Kidney tubule cell (primary cell): ENCODE measurements at places on chromosomes 1 and 21.
A peak's percentile ranks its signal among the peaks of the same experiment; 100 is the strongest.

- no peak for DNase-seq
Measured at GRCh38 chr1:198499588-198499987, 40.9 kb downstream of the ATP6V1G3 start.

- DNase-seq, result no peak
Measured at GRCh38 chr1:159200769-159201168, 3.9 kb upstream of the ACKR1 start.

DNA sequence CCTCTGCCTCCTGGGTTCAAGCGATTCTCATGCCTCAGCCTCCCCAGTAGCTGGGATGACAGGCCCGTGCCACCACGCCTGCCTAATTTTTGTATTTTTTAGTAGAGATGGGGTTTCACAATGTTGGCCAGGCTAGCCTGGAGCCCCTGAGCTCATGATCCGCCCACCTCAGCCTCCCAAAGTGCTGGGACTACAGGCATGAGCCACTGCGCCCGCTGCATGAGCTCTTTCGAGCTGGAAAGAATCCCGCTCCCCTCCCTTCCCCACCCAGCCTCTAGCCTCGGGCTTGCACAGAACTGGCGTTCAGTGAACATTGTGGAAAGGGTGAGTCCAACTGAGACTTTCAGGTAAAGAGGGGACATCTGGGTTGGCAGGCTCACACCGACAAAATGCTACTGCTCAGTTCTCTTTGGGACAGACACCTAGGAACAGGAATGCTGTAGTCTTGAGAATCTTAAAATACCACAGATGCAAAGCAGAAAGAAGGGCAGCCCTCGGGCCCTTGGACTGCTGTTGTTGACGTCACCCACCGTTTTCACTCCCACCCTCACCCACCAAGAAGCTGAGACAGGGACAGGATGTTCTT lies 9.7 kb upstream of the GNG4 start:
- no peak for DNase-seq

DNA sequence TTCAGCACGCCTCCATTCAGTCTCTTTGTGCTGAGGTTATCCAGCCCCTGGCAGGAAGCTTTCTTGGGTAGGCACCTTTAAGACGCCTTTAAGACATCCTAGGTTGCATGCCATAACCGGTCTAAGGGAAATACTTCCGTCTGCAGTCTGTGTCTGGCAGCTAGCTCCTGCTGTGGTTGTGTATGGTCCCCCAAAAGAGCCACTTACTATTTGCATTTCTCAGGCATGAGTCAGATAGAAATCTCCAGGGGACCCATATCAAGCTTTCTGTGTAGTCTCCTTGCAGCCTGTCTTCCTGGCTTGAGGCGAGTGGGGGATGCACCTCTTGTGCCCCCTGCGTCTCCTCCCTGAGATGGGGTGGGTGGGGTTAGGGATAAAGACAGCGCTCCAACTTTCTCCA lies 10.0 kb upstream of the RYR2 start:
- no peak for DNase-seq

- DNase-seq, result no peak
Measured at GRCh38 chr1:64263335-64263734, 59.9 kb downstream of the UBE2U start.

GRCh38 chr21:16347223-16347622 lies 617.4 kb downstream of the USP25 start:
- no peak for DNase-seq

DNA sequence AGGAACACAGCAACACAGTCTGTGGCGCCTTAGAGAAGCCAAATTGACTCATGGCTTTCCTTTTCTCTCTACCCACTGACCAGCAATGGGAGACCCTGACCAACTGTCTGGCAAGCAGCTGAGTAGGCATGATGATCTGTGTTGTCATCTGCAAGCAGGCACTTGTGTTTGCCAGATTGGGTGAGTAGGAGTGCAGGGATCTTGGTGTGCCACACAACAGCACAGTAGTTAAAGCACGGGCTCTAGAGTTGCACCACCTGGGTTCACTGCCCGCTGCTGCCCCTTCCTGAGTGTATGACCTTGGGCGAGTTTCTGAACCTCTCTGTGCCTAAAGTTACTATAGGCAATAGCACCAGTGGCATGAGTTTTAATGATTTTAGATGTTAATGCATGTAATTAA lies 95.7 kb upstream of the CD53 start:
- DNase-seq, result no peak

DNA sequence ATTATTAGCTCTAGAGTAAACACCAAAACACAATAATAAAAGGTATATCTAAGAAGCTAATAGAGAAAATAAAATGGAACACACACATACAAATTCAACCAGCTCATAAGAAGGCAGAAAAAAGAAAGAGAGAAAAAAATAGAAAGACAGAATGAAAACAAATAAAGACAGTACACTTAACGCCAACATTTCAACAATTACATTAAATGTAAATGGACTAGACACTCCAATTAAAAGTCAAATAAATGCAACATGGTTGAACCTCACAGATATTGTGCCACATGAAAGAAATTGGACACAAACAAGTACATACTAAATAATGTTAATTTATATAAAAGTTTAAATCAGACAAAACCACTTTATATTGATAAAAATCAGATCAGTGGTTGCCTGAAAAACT lies 56.0 kb downstream of the SLC44A5 start:
- DNase-seq, result no peak

DNA sequence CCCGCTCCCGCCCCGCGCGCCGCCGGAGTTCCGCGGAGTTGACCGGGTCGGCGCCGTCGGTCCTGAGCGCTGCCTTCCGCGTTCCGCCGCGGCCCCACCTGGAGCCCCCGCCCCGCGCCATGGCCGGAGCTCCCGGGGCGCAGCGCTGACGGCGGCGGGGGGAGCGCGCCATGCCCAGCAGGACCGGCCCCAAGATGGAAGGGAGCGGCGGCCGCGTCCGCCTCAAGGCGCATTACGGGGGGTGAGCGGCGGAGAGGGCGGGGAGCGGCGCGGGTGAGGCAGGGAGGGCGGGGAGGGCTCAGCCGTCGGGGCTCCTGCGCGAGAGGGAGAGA lies 216 bp downstream of the PRKCZ start:
- no peak for DNase-seq

GRCh38 chr1:27951396-27951795 lies 8.4 kb upstream of the XKR8 start:
- no peak for DNase-seq

- no peak for DNase-seq
Measured at GRCh38 chr1:60935599-60936110, 146.7 kb upstream of the NFIA start.

DNA sequence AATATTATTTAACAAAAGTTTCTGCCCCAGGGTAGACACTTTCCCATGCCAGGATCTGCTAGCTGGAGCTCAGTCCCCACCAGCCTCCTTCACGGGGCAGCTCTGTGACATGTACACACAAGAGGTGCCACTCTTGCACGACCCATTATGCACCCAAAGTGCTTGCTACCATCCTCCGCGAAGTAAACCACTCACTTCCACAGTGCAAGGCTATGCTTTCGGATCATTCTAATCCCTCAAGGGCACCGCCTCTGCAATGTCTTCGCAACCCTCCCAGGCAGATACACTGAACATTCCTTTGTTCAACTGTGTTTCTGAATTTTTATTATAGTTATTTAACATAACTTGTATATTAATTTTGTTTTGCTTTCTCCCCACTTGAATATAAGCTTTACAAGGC lies 303.8 kb downstream of the VAV3 start:
- no peak for DNase-seq

DNA sequence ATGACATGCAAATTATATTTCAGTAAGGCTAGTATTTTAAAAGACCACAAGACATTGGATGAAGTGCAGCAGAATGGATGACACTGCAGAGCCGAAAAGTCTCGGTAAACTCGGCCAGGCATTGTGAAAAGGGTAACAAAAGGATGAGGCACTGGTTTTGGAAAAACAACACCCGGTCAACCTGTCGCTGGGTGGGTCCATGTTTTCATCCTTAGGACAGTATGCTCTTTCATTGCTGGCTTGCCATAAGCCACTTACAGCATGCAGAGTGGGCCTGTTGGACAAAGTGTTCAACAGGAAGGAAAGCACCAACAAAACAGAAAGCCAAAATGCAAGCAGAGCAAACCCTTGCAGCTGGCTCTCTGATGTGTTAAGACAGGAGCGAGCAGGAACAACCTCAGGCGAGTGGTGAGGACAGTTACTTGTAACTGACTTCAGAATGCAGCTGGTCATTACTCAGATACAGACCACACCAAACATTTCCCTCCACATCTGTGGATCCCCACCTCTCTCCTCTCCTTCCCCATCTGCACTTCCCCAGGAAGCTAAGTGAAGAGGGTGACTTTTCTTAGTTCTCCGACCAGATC lies 2.9 kb upstream of the RCAN1 start:
- no peak for DNase-seq

GRCh38 chr1:45243476-45244343 lies 37.3 kb upstream of the ZSWIM5 start:
- DNase-seq, result no peak

DNA sequence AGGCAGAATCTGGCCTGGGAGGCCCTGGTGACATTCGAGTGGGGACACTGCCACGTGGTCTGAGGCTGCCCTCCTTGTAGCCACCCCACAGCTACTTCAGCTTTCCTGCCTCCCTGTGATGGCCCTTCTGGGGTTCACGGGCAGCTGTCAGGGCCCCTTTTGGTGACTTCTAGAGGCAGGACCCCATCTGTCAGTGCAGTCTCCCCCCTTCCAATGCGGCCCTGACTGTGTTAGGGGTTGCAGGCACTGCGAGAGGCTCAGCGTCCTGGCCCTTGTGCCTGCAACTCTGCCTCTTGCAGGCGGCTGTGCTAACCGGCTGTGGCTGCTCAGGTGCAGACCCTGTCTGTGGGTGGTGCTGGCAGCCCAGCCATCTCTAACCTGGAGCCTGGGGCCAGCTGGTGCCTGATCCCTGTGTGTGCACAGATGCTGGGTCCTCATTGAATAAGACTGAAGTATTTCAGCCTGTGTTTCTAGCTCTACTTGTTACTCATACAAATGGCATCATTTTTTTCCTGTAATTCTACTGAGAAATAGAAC lies 62.2 kb downstream of the S100B start:
- no peak for DNase-seq

GRCh38 chr21:36203603-36203889 lies 46.9 kb downstream of the DOP1B start:
- peak; percentile 91 for DNase-seq

- no peak for DNase-seq
Measured at GRCh38 chr1:117669572-117669971, 63.7 kb downstream of the TENT5C start.

- no peak for DNase-seq
Measured at GRCh38 chr1:74395571-74395970, 116.8 kb downstream of the LRRC53 start.

- no peak for DNase-seq
Measured at GRCh38 chr1:200710166-200710565, 28.5 kb upstream of the CAMSAP2 start.

DNA sequence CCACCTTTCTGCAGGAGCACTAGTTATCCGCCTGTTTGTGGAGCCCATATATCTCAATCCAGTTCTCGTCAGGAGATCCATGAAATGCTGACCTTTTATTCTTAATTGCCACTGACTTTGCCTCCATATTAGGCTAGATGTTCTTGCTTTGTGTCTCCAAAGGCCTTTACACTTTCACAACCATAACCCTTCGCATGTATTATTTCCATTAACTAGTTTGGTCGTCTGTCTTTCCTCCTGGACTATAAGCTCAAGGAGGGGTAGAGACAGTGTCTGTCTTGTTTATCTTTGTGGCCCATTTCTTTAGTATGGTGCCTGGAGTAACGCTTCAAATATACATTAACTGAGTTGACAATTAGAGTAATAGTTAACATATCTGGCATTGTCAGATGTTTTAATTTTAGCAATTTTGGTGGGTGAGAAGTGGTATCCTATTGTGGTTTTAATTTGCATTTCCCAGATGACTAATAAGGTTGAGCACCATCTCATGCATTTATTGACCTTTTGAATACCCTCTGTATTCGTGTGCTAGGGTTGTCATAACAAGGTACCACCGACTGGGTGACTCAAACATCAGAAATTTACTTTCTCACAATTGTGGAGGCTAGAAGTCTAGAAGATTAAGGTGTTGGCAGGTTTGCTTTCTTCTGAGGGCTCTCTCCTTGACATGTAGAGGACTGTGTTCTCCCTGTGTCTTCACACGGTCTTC lies 21.7 kb upstream of the IL12RB2 start:
- DNase-seq, result peak; percentile 91

GRCh38 chr1:171532520-171532919 lies 47.2 kb downstream of the PRRC2C start:
- DNase-seq, result no peak

DNA sequence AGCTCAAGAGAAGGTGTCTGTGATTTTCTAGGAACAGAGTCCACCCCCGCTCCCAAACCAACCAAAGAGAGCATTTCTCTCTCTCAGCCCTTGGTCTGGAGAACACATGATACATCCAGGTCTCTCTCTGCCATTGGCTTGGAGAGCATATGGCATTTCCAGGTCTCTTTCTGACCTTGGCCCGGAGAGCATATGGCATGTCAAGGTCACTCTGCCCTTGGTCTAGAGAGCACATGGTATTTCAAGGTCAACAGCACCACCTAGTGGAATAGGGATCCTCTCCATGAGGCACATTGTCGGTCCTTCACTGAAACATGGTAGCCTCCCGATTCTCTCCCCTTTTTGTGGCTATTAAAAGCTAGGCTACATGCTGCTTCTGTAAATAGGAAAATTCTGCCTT lies 437.7 kb upstream of the OLFM3 start:
- DNase-seq, result no peak

GRCh38 chr1:156126630-156127534 lies 12.4 kb downstream of the LMNA start:
- DNase-seq, result peak; percentile 93

DNA sequence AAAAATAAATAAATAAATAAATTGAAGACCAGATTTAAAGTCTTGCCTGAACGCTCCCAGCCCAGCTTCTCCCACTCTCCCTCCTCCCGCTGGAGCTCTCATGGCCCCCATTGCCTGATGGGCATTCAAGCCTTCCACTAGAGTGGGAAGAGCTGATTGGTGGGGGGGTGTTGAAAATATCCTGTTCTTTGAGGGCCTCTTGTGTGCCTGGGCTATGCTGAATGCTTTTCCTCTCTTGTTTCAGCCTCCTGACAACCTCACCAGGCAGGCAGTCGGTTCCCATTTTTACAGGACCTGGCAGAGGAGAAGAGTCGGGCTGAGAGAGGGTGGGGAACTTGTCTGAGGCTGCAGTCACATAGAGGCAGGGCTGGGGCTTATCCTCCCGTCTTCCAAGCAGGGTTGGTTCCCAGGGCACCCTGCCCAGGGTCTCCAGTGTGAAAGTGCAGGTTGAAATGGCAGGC lies 59.2 kb upstream of the SSBP3 start:
- no peak for DNase-seq

DNA sequence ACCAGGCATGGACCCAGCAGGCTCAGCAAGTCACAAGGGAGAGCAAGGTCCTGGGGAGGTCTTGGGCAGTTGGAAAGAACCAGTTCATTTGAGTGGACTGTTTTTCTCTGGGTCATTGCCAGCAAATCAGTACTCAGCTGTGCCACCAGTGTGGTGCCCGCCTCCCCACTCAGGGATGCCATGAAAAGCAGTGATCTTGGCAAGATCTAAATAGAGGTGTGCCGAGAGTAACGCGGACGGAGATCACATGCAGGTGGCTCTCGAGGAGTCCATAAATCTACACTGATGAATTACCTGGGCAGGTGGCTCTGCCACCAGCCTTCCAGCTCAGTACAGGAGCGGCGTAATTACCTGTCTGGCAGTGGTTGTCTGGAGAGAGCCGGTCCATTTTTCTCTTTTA lies 642.2 kb downstream of the PTPRU start:
- no peak for DNase-seq

GRCh38 chr1:23384312-23385058 lies 14.8 kb upstream of the ZNF436 start:
- peak; percentile 77 for DNase-seq
